ENCODE measurements at places on chromosomes 5 and 9. TPM values are rescaled to one million over a fixed set of nuclear protein-coding genes. Genes with fewer than 3 reads are reported as not detected.
A peak's percentile ranks its signal among the peaks of the same experiment; 100 is the strongest.

- no peak for DNase-seq
Measured at GRCh38 chr5:85069659-85070640, 685.3 kb upstream of the EDIL3 start.

GRCh38 chr5:151745071-151745705 lies 13.2 kb downstream of the ATOX1 start:
- DNase-seq = peak; percentile 68

SMIM33 gene
- not detected for total RNA-seq

DNA sequence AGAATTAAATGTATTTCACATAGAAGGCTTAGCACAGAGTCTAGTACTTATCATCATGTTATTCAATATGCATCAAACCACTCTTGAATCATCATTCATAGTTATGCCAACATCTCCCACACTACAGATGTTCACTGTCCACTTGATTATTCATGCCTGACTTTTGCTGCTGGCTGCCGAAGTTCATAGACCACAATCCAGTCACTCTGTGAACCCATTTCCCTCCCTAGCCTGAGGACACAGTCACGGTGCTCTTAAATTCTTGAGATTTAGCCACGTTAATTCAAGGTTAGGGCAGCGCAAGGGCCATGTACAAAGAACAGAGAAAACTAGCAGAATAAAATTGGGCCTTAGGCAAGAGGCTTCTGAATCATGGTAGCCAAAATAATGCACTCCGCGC lies 32.4 kb downstream of the ABCA1 start:
- no peak for DNase-seq

GRCh38 chr5:17743580-17744435 lies 109.5 kb downstream of the TAF11L14 start:
- DNase-seq = no peak

All from heart left ventricle (tissue), 16 donors.